Uterus (tissue), 4 donors: ENCODE measurements at places on chromosomes 16 and 17.

DNA sequence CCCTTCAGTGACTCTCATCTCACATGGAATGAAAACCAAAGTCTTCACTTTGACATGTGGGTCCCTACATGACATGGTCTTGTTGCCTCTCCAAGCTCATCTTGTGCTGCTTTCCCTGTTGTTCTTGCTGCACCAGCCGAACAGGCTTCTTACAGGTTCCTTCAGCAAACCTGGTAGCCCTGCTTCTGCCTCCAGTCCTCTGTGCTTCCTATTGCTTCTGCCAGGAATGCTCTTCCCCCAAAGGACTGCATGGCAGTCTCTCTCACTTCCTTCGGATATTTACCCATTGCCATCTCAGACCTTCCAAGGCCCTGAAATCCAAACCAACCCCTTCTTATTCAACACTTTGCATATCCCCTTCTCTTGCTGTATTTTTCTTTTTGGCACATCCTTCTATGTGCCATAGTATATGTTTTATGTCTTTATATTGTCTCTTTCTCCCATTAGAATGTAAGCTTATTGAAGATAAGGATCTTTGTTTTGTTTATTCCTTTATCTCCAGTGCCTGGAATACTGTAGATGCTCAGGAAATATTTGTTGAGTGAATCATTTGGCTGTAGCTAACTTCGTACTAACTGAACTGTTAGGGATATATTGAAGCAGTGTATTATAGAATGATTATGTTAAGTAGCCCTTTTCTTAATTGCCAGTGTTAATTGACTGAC, 57.9 kb upstream of the SLC12A3 start:
- no peak for DNase-seq

DNA sequence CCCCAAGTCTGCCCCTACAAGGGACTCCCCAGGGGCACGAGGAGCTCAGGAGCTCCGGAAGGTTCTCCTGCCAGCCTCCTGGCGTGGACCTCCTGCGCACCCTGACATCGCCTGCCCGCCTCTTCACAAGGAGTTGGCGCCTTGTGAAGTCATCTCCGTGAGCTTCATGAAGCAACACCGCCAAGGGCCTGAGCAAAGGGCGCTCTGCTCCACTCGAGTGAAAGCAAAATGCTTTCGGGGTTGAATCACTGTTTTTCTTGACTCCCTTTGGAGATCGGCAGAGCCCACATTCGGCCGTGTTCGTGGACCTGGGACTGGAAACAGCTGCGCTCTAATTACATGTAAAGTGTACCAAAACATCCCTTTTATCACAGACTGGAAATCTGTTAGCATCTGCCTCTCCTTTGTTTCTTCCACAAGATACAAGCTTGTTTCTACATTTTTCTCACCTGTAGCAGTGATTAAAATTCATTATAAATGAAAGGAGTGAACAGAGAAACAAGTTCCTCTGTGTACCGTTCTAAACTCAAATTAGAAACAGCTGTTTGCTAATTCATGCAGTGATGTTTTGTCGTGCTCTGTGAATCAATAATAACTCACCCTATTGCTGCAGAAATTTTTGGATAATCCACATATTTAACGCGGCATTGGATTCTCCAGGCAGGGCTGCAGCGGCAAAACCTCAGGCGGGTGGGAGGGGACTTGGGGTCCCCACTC, 203.3 kb downstream of the ZNF423 start:
- DNase-seq, result peak; percentile 84

DNA sequence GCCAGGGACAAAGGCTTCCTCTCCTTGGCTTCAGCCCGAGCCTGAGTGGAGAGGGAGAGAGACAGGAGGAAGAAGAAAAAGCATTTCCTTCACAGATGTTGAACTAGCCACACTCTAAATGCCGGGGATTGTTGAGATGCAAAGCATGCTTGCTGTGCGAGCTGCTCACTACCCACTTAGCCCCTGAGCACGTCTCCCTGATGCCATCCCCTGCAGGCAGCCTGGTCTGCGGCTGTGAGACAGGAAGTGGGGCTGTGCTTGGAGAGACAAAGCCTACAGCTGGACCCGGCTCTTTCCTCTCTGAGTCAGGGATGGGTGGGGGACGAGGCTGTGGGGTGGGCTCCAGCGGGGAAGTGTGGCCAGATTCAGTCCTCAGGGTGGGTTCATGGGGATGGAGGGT, 13.7 kb downstream of the WNT9B start:
- DNase-seq, result no peak

DNA sequence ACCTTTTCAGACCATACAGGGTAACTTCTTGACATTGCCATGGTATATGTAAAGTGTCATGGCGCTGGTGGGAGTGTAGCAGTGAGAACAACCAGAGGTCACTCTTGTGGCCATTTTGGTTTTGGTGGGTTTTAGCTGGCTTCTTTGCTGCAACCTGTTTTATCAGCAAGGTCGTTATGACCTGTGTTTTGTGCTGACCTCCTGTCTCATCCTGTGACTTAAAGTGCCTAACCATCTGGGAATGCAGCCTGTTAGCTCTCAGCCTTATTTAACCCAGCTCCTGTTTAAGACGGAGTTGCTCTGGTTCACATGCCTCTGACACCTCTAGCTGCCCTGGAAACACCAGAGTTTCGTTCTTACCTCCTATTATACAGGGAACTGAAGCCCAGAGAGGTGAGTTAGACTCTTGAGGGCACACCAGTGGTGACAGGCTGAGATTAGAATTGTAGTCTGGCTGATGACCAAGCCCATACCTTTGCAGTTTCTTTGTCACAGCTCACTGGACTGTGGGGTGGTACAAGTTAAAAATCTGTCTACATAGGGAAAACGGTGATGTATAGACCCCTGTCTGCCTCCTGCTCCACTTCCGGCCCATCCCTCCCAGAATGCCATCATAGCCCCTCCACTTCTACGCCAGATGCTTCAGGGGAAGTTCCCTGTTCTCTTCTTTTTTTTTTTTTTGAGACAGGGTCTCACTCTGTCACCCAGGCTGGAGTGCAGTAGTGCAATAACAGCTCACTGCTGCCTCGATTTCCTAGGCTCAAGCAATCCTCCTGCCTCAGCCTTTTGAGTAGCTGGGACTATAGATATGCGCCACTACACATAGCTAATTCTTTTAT, 21.0 kb downstream of the KSR1 start:
- no peak for DNase-seq

DNA sequence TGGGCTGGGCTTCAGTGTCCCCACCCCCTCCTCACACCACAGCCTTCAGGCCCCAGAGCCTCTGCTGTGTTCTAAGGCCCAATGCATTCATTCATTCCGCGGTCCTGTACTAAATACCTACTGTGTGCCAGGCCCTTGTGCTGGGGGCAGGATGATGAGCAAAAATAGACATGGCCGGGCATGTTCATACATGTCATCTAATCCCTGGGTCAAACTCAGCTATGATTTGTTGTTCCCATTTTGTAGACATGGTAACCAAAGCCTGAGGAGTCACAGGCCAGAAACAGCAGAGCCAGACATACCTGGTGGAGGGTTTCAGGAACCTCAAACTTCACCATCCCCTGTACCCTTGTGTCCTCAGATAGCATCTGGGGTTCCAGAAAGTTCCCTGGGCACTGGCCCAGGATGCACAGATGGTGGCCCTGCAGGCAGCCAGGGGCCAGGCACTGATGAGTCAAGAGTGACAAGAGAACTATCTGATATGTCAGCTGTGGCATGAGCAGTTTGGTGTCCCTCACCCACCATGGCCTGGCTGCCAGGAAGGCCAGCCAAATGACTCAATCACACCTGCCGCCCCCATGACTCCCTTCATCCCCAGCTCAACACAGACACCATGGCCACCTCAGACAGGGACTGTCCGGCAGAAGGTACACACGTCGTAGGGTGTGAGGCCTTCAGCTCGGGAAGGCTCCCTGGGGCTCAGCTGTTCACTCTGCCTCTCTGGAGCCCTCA, 2.7 kb upstream of the RRAD start:
- DNase-seq, result no peak

- DNase-seq, result no peak
These were observed 220.0 kb downstream of the IRX3 start for GRCh38 chr16:54066451-54067105.

DNA sequence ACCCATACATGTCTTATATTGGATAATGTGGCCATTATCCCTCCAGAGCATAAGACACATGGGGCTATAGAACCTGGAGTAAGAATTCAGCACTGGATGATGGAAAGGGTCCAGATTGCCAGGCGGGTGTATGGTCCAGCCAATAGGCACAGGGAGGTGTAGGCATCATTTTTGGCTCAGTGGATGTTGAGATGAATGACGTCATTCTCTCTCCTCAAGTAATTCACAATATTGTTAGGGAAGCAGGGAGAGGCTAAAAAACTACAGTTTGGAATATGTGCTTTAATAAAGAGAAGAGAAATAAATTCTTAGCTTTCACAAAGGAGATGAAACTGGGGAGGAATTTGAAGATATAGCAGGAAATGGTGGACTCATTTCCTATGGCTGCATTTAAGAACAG, 461.1 kb upstream of the GOT2 start:
- no peak for DNase-seq
